ENCODE measurements at places on chromosomes 4 and X.

DNA sequence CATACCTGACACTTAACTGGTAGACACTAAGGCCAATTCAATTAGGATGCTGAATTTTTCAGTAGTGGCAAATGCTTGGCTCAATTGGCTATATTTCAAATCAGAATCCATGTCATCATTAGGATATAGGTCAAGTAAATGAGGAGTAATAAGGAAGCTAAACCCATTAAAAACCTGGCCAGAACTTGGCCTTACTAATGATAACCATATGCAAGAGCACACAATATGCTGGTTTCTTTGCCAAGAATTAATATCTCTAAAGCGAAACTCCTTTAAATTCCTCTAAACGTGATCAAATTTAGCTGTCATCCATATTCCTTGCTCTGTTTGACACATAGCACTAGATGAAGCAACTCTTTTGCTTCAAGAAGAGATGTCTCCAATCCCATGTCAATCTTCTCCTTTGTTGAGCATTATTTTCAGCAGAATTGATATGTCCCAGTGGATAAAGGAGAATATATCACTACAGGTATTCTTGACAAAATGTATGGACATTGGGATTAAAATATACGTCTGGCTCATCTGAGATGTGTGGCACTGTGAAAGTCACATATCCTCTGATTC is 206.1 kb upstream of the ANKRD50 start:
- no peak for DNase-seq

DNA sequence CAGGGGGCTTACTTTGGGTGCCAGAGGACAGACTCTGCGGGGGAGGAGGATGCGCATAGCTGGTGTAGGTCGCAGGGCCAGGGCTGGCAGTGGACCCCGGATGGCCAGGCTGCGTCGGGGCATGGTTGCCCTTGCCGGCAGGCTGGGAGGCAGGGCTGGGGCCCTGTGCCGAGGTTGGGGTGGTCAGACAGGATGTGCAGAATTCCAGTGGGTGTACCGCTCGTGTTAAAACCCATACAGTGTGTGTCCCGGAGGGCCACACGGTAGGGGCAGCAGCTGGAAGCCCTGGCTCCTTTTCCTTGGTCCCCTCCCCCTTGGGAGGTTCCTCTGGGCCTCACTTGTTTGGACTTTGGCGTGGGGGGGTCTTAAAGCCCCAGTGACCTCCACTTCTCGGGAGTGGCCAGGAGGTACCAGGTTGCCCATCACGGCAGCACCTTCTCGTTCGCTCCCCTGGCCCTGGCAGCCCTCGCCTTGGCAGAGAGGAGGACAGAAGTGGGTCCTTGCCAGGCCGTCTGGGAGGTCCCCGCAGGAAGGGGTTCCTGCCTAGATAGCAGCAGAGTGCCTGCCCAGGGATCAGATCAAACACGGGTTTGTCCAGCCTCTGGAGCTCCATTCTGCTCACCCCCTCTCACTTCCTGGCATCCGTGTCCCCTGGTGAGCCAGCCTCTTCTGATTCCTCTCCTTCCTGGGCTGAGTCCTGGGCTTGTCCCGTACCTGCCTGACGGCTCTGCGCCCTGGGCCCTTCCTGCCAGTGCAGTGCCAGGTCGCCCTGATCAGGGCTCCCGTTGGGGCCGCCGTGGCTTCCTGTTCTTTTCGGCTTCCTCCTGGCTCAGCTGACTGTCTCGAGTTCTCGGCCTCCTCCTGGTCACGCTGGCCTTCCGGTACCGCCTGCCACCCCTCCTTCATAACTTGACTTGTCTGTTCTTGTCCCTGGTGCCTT is 56.7 kb upstream of the HGFAC start:
- DNase-seq: no peak

DNA sequence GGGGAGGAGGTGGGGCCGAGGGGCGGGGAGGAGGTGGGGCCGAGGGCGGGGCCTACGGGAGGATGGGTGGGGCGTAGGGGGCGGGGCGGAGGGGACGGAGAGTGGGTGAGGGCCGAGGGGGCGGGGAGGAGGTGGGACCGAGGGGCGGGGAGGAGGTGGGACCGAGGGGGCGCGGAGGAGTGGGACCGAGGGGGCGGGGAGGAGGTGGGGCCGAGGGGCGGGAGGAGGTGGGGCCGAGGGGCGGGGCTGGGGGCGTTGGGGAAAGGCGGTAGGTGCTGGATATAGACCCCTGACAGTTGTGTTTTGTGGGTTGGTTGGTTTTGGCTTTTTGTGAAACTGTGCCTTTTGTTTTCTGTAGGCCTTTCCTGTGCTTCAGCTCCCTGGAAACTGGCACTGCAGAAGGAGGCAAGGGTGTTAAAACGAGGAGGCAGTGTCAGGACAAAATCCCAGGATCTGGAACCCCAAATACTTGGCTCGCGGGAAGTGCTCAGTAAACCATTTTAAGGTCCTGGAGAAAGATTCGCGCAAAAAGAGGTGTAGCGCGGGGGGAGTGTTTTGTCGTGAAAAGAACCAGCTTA is 580 bp upstream of the MMGT1 start:
- DNase-seq: peak; percentile 85

DNA sequence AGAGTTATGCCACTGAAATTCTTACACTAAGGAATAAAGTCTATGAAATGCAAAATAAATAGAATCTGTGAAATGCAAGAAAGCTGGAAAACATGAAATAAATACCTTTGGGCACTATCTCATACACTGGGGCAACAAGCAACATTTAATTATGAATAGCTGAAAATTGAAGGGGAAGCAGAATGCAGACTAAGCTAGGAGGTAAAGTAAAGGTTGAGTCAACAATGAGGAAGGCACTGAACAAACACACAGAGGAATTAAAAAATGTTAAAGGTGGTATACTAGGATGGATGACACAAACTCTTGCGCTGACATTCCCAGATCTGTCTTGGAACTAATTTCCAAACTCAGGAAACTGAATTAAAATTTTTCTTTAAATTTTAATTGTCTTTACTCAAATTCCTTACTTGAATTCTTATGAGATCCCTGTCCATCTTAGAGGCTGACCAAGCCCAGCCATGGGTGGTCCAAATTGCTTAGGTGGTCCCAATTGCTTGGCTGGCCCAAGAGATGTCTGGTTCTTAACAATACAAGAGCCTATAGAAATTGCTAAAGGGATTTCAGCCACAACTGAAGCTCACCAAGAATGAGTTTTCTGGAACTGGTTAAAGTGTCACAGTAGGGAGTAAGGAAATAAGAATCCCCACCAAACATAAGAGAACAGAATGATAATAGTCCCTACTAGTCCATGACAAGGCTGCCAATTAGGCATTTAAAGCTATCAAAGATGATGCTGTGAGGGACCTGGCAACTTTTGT is 41.3 kb upstream of the ZCCHC13 start:
- DNase-seq: no peak

- no peak for DNase-seq
Observed at GRCh38 chr4:16111533-16111932, 27.7 kb upstream of the PROM1 start.

GRCh38 chr4:163702736-163703135 is 208.2 kb downstream of the TMA16 start:
- DNase-seq: no peak

DNA sequence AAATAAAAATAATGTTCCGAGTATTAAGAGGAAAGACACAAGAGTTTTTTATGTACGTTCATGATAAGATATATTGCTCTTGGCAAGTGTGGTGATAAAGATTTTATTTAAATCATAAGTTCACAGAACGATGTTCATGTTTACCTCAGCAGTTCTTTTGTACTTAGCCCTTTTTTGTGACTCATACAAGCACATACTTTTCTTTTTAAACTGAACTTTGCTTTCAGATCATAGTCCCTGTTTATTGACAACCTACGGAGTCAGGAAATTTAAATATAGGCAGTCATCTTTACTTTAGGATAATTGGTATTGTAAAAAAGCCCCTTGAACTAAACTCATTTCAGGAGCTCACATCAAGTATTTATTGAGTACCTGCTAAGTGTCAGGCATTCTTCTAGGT is 1.3 kb upstream of the CTSO start:
- no peak for DNase-seq

DNA sequence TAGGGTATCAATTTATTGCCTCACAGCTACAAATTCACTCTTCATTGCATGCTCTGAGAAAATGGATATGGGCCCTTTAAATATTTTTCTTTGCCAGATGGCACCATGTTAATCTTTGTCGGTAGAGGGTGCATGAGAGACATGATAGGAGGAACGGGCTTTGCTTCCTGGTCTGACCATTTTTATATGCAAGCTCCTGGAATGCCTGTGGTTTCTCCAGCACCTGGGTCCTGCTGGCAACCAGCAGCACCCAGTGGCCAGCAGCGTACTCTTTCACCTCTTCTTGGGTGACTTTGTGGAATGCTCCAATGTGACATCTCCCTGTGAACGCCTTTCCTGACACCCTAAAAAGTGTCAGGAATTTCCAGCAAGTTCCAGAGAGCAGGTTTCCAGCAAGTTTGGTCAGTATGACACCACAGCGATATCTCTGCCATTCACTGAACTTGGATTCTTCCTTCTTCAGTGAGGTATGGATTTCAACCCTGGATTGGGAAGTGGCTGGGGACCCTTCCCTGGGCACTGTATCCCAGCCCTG is 140.3 kb upstream of the PGRMC2 start:
- DNase-seq: no peak

GRCh38 chr4:25588206-25588605 is 67.4 kb upstream of the SLC34A2 start:
- DNase-seq: no peak
